Right hindlimb (tissue), 1 donor: ENCODE measurements at places on chromosomes 16 and 17.

DNA sequence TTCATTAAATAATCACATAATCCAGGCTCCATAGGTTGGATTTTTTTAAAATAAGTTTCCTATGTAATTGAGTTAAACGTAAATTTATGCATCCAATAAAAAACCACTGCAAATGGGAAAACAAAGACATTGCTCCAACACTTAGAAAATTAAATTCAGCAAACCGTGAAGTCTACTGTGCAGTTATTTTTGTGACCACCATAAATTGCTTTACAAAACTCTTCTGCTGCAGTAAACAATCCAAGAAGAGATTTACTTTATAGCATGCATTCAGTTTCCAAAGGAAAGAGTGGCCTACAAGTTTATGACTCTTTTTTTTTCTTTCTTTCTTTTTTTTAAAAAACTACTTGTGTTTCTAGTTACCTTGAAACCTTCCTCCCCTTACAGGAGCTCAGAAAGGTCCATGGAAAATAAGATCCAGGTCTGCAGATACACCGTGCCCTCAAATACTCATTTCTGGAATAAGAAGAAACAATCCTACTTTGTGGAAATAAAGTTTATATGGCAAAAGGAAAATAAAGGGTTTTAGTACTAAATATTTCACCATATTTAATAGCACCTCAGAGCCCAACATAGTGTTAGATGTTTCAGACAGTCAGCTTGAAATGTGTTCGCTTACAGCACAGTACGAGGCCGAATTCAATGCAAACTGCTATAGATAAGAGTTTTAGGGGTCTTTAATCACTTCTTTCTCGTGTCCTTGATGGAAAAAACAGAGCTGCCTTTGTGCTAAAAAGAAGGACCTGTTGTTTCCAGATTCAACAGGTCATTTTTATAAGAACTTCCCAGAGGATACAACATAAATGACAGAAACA lies 3.2 kb downstream of the HS3ST3A1 start:
- no peak for DNase-seq

DNA sequence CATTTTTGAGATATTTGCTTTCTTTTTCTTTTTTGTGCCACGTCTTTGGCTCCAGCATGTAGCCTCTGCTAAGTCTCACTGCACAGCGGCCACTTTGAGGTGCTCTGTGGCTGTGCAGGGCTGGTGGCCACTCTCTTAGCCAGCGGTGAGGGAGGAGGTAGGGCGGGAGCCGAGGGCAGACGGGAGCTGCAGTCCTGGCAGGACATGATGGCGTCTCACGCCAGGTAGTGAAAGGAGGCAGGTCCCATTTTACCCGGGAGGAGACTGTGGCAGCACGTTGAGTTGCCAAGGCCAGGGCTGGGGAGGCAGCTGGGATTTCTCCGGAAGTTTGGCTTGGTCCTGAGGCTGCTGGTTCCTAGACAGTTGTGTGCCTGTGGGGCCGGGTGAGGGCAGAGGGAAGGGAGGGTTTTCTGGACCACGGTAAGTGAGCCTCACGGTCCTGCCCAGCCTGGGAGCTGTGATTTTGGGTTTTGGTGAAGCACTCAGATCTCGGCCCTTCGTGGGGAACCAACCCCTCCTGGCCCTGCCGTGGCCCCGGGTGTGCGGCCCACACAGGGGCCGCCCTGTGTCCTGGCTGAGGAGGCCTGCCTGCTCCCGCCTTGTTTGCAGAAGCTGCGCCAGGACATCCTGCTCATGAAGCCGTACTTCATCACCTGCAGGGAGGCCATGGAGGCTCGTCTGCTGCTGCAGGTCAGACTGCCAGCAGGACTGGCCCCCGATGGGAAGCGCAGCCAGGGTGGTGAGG lies 14.4 kb downstream of the DEF8 start:
- DNase-seq = no peak

DNA sequence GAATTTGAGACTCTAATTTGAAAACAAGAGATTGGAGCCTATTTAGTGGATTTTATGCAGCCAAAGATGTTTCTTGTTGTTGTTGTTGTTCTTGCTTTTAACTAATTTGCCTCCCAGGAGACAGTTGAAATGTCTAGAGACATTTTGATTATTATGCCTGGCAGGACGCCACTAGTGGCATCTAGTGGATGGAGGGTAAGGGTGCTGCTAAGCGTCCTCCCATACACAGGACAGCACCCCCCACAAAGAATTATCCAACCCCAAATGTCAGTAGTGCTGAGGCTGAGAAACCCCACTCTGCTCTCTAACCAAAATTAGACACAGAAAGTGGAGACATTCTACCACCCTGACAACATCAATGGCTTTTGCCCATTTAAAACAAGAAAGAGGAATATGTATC lies 15.4 kb upstream of the HSBP1 start:
- DNase-seq = no peak

GRCh38 chr17:77846531-77847085 lies 111.9 kb upstream of the TNRC6C start:
- DNase-seq = no peak

GRCh38 chr17:35747540-35748017 lies 5.5 kb downstream of the GAS2L2 start:
- peak; percentile 79 for DNase-seq

DNA sequence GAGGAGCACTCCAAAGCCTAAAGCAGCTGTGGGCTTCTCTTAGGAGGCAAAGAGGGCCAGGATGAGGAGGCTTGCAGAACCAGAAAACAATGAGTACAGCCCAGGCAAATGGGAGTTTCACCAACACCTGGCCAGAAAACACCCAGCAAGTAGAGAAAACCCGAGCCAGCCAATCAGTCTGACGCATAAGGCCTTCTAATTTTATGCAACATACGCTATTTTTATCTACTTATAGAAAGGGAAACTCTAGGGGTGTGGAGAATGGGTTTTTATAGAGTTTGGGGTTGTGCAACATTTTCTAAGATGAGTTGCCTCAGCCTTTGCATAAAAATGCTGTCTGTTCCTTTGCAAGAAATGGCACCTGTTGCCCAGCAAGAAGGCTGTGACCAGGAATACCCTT lies 529.0 kb upstream of the CDH5 start:
- no peak for DNase-seq

DNA sequence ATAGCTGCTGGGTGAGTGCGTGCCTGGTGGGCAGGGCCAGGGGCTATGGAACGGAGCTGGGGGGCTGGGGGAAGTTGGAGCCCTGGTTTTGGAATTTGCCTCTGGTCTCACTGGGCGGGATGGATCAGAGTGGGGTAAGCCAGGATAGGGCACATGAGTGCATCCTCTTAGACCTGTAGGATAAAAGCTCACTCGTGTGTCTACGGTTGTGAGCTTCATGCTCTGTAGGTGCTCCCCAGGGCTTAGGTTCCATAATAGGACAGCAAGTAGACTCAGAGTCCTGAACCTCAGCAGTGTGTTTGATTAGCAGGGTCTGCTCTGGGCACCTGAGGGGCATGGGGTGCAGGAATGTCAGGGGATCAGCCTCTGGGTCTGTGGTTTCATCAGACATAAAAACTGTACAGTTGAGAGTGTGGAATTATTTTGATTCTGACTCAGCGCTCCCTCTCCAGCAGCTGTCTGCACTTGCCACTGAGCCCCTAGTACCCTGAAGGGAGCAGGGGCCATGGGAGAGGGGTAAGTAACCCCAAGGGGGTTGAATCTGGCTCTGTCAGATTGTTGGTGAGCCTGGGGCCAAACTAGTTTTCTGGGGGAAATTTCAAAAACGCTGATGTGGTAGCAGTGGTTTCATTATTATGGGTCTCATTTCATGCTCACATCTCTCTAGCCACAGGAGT lies 84.2 kb upstream of the LGALS9 start:
- DNase-seq = no peak

DNA sequence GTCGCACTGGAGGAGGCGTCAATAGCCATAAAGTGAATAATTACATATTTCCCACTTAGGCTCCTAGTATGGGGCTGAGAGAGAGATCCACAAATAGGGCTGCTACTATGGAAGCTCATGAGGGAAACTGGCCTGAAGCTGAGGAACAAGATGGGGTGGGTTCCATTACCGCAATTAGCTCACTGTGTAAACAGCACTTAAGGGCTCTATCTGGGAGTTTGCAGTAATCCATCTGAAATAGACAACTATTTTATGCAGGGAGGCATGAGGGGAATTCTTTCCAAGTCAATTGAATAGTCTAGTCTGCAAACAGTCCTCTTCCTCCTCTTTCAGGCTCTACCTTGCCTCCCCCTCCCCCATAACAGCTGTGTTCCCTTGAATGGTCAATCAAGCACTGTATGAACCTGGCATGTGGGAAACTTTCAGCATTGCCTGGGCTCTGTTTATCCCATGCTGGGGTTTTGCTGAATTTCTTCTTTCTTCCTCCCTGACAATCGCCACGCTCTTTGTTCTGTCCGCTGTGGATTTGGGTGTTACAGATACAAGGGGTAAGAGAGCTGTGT lies 56.1 kb upstream of the MAF start:
- DNase-seq = no peak

- peak; percentile 89 for DNase-seq
These were observed 14.4 kb downstream of the ZNF232 start for GRCh38 chr17:5097101-5097834.

DNA sequence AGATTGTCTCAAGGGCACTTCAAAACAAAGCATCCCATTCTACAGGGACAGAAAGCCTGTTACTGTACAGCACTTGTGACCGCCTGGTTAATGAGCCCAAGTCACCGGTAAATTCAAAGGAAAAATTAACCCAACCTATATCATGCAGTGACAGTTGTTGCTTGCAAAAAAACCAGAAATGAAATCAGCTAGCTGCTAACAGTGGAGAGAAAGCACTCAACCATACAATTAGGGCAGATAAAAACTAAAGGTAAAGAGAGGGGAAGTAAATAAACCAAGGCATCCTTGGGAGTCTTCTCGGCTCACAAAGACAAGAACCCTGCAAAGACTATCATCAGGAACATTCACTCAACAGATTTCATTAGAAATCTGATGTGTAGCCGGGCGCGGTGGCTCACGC lies 5.9 kb downstream of the RETREG3 start:
- no peak for DNase-seq

DNA sequence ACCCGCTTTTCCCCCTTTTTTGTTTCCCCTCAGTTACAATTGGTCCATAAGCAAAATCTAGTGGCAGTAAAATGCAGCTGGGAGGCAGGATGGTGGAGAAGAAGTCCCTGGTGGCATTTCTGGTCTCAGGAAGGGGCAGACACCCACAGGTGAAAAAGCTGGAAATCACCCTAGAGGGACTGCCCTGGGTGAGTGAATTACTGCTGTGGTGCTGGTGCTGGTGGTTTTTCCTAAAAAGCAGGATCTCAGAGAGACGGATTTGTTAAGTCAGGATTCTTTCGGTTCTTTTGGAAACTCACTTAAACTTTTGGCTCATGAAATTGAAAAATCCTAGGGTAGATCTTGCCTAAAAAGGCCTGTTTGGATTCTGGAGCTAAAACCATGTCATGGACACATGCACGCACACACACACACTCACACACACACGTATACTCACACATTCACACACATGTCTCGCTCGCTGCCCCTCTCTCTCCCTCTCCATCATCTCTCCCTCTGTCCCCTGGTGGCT lies 65.8 kb downstream of the NKD1 start:
- DNase-seq = no peak

GRCh38 chr16:81668243-81669097 lies 110.6 kb upstream of the PLCG2 start:
- DNase-seq = no peak

- DNase-seq = no peak
These were observed 40.3 kb upstream of the CCNF start for GRCh38 chr16:2388875-2389433.

GRCh38 chr16:19137201-19138128 lies 23.7 kb downstream of the ITPRIPL2 start:
- DNase-seq = peak; percentile 59

DNA sequence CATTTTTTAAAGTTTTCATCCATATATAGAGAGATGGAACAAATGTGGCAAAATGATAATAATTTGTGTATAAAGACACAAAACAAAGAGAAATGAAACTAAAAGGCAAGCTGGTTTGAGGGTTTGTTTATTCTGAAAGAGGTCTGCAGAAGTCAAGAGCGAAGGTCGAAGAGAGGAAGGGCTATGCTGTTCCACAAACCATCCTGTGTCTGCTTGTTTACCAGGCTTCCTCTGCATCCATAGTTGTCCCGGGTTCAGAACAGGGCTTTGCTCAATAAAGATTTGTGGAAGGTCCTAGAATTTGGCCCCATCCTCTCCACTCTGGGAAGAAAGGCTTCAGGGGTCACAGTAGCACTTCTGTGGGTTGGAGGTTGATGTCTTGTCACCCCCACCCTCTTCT lies 2.4 kb upstream of the MARVELD3 start:
- no peak for DNase-seq

- no peak for DNase-seq
These were observed 78.2 kb upstream of the DNAH17 start for GRCh38 chr17:78655251-78655940.

DNA sequence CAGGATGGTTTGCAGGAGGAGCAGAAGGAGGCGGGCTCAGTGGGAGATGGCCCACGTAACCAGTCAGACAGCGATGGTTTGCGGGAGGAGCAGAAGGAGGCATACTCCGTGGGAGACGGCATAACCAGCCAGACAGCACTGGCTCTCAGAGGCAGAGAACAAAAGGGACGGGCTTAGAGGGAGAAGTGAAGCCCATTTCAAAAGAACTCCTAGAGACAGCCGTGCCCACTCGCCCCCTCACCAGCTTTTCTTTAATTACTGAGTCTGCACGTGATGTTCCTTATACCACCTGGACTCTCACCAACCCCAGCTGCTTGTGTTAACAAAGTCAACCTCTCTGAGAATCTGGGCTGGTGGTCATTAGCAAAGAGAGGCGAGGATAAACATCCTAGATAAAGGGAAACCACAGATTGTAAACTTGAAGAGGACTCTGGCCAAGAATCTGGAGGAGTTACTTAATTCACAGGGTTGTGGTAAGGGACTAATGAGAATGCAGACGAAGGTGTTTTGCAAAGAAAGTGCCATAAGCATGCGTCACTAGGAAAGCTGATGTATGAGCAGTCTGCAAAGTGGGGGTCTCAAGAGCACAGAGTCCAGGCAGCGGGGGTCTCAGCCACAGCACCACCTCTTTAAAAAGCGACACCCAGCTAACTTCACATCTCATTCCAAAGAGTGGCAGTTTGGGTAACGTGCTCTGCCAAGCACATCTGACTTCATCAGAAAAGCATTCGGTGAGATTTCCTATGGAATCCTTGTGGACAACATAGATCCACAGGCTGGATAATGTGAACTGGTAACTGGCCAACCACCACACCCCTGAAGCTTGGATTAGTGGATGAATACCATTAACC lies 51.7 kb downstream of the NXN start:
- peak; percentile 82 for DNase-seq
